Stimulated activated naive CD8-positive, alpha-beta T cell treated with anti-CD3 and anti-CD28 coated beads, Interleukin-15, amount 100 ng/mL, for 72 hours (primary cell): ENCODE measurements at places on chromosomes 2 and 18.

- DNase-seq, result no peak
Measured at GRCh38 chr18:58698701-58699193, 27.5 kb downstream of the MALT1 start.

DNA sequence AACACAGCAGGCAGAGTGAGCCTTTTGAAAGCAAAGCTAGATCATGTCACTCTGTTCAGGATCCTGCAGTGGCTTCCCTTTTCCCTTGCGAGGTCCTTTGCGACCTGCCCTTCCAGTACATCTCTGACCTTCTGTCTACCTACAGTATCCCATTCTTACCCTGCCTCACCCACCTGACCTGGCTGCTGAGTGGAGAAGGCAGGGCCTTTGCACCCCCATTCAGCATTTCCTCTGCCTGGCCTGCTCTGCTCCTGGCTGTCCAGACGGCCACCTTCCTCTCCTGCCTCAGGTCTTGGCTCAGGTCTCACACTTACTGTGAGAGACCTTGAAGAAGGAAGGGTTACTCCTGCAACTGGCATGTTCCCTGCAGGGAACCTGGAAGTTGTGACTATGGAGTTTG is 77.4 kb downstream of the MAPRE2 start:
- DNase-seq, result no peak

DNA sequence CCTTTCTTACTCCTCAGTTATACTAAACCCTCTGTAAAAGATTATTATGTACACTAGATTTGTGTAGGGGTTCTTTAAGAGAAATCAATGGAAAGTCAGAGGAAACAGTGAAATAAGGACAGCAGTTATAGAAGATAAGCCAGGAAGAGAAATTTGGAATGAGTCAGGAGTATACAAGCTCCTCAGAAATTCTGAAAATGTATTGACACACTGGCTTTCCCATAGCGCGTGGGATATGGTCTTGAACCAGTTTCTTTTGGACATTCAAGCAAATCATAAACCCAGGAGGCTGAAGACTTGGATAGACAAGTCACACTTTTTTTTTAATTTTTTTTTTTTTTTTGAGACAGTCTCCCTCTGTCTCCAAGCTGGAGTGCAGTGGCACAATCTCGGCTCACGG is 316.1 kb upstream of the MMADHC start:
- DNase-seq, result no peak

- no peak for DNase-seq
Measured at GRCh38 chr2:204177251-204177976, 240.9 kb downstream of the ICOS start.

DNA sequence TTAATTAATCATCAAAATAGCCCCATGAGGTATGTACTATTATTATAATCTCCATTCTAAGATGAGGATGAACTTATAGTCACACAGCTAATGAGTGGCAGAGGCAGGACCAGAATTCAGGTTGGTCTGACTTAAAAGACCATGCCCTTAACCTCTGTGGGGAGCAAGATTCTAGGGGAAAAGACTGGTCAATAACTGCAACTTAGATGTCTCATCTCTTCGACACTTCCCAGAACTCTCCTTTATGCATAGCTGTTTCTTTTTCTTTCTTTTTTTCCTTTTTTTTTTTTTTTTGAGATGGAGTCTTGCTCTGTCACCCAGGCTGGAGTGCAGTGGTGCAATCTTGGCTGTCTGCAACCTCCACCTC is 66.3 kb upstream of the RTN4 start:
- DNase-seq, result no peak

DNA sequence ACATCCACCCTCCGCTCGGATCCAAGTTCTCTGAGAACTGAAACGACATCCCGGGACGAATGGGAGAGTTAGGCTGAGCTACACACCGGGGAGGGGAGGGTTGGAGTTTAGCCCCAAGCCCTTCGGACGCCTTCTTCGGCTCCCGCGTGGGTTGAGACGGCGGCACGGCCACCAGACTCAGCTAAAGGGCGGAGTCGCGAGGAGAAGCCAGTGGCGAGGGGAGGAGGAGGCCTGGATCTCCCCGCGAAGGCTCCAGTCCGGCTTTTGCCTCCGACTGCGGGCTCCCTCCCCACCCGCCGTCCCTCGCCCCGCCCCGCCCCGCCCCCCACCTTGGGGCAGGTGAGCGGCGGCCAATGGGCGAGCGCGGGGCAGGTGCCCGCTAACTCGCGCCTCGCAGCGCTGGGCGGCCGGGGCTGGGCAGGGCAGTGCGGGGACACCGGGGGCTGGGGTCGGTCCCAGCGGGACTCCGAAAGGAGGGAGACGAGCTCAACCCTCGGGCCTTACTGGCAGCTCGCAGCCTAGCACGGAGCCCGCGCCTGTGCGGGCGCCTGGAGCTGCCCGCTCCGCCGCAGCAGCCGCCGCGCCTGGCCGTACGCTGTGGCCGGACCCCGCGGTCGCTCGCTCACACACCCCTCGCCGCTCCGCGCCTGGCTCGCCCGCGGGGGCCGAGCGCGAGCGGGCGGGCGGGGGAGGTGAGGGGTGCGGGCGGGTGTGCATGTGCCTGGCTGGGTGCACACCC is at the start of gene EMX1:
EMX1 (plus strand) TSS at position 382 of the 739 bp plus-strand sequence; CDS start at position 716, 334 bp downstream.
- DNase-seq, result peak; percentile 68

DNA sequence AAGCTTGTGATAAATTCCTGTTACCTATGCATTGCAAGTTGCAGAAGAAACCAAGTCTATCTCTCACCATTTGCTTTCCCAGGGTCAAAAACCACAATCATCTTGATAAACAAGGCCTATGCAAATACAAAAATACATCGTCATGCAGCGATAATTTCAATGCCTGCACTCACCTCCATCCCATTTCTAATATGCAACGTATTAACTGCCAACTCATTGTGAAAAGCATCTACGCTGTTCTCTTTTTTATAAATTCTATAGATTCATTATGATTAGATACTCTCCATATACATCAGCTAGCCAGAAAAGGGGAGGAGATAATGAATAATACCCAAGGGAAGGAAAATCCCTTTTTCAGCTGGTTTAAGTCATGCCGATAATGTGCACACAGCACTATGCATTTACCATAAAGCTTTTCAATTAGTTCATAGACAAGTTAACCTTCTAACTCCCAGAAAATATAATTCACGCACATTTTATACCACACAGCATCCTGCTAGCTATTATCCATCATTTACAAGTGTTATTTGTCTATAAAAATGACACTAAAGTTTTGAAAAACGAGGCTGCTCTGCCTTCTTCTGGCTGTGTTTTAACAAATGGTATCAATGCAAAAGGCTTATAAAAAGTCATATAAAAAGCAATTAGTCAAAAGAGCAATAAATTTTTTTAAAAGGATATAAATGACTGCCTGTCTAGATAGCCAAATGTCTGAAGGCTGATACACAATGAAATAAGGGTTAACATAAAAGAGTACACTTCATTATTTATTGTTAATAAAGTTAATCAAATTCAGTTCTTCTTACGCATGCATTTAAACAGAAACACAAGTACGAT is 77.6 kb downstream of the AFF3 start:
- DNase-seq, result no peak

GRCh38 chr2:171487803-171488259 is 34.4 kb upstream of the CYBRD1 start:
- DNase-seq, result no peak

- no peak for DNase-seq
Measured at GRCh38 chr2:45401431-45401922, 209.6 kb downstream of the SRBD1 start.

DNA sequence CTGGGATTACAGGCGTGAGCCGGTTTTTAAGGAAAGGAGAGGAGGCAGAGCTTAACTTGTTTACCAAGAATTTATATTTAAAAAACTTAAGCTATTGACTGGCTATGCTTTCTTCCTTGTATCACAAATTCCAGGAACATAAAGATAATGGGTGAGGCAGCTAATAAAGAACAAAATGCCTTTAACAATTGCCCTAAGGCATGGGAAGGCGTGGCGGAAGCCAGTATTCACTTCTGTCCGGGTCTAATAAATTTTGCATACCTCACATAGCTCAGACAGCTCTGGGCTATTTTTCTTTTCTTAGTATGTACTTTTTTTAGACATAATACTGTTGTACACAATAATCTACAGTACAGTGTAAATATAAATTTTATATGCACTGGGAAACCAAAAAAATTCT is 1.0 kb upstream of the LDAH start:
- DNase-seq, result no peak

- no peak for DNase-seq
Measured at GRCh38 chr2:127330753-127331152, 36.8 kb upstream of the ERCC3 start.

- peak; percentile 13 for DNase-seq
Measured at GRCh38 chr2:156476850-156477206, 40.6 kb downstream of the GPD2 start.

DNA sequence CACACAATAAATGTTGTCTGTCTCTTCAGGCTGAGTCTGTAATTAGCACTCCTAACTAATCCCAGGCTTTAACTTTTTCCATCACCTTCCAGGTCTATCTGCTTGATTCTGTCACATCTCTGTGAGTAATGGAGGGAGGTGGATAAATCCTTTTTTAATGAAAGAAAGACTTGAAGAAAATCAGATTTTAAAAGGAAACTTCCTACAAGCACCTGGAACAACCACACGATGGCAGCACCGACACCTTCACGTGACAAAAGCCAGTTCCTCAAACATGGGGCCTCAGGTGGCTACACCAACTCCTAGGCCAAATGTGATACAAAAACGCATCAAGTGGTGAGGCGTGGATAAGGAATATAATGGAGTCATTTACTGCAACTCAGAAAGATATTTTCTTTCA is 41.8 kb downstream of the TGFBRAP1 start:
- DNase-seq, result peak; percentile 6

GRCh38 chr2:190996338-190996946 is 17.5 kb downstream of the STAT1 start:
- DNase-seq, result no peak

DNA sequence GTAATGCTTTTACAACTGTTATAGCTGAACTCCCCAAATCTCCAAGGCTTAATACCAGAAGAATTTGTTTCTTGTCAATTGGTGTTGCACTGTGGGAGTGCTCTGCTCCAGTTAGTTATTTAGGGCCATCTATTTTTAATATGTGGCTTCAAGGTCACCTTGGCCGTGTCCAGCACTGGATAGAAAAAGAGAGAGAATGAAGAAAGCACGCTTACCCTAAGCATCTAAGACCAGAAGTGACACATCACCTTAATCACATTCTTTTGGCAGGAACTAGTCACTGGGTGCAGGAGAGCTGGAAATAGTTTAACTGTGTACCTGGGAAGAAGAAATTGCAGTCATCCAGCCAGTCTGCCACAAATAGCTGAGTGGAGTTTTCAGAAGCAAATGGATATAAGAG is 78.8 kb downstream of the VWC2L start:
- DNase-seq, result no peak

GRCh38 chr2:218482651-218483050 is 63.7 kb downstream of the VIL1 start:
- no peak for DNase-seq

DNA sequence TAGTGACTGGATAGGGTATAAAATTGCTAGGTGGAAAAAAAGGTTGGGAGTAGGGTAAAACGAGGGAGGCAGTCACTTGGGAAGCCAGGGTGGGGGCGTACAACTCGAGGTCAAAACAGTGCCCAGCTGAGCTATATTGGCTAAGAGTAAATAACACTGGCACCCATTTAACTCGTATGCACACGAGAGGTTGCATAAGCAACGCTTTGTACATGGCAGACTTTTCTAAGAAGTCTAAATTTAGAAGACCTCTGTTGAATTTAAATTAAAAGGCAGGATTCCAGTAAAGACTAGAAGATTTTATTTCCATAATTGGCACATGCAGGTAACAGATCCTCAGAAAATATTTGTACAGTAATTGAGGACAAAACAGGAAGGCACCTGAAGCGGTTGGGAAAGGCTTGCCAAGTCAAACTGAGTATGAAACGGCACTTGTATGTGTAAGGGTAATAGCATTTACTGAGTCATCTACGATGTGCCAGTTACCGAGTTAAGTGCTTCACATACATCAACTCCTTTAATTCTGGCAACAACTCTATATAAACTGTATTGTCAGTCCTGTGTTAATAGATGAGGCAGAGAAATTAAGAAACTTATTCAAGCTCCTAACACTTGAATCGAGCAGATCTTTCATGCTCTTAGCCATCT is 1.4 kb upstream of the MALT1 start:
- no peak for DNase-seq

DNA sequence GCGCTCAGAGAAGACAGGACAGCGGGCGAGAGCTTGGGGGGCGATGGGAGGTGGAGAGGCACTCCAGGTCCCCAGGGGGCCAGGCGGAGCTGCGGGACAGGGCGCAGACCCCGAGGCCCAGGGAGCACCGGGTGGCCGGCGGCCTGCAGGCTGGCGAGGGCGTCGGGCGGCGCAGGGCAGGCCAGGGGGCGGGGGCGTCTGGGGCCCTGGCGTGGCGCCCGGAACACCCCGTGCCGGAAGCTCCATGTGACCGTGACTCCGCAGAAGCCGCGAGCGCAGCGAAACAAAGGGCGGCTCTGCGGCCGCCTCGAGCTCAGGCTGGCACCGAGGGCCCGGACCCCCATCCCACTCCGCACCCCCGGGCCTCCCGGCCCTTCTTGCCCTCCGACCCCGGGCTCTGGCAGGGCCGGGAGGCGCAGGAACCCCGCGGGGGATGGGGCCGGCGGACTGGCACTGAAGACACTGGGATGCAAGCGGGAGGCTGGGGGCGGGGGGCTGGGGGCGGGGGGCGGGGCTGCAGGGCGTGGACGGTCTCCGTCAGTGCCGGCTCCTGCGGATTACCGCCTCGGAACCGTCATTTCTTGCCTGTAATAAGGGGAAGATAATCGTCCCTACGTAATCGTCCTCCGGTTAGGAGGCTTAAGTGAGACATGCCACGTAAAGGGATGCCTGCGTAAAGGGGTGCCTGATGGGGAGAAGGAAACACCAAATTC is 19.1 kb downstream of the SH2D6 start:
- DNase-seq, result peak; percentile 75

DNA sequence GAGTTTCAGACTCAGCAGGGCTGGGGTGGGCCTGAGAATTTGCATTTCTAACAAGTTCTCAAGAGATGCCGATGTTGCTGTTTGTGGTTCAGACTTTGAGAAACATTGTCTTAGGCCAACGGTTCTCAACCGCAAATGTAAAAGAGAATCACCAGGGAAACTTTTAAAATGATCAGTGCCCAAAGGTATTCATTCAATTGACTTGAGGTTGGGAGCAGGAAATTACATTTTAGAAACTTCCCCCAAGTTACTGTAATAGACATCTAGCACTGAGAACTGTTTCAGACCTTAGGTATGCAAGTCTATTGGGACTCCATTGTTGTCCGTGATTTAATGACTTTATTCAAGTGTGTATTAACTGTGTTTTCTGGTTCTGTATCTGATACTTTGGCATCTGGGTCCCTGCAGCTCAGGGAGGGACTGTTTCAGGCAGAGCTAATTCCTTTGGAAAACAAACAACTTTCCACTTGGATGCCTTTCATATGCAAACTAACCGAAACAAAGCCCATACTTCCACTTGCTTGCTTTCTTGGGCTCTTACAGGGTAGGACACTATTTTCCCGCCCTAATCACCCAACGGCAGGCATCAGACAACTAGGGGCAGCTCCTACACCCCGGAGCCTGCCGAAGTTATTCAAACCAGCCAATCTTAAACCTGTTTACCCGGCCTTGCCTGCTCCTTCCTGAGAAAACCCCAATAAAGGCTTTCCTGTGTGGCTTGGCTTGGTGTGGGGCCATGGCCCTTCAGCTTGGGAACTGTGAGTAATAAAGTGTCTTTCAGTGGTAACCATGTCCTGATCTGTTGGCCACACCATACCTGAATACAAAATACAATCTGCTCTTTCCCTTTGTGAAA is 97.6 kb downstream of the POLE4 start:
- DNase-seq, result no peak

- no peak for DNase-seq
Measured at GRCh38 chr2:223477318-223477717, 124.8 kb downstream of the SCG2 start.
